ENCODE measurements at places on chromosomes 4 and X. TPM values are rescaled to one million over a fixed set of nuclear protein-coding genes. Genes with fewer than 3 reads are reported as not detected.

The GLRA3 gene
- total RNA-seq: not detected

The CABS1 gene
- total RNA-seq: not detected

DNA sequence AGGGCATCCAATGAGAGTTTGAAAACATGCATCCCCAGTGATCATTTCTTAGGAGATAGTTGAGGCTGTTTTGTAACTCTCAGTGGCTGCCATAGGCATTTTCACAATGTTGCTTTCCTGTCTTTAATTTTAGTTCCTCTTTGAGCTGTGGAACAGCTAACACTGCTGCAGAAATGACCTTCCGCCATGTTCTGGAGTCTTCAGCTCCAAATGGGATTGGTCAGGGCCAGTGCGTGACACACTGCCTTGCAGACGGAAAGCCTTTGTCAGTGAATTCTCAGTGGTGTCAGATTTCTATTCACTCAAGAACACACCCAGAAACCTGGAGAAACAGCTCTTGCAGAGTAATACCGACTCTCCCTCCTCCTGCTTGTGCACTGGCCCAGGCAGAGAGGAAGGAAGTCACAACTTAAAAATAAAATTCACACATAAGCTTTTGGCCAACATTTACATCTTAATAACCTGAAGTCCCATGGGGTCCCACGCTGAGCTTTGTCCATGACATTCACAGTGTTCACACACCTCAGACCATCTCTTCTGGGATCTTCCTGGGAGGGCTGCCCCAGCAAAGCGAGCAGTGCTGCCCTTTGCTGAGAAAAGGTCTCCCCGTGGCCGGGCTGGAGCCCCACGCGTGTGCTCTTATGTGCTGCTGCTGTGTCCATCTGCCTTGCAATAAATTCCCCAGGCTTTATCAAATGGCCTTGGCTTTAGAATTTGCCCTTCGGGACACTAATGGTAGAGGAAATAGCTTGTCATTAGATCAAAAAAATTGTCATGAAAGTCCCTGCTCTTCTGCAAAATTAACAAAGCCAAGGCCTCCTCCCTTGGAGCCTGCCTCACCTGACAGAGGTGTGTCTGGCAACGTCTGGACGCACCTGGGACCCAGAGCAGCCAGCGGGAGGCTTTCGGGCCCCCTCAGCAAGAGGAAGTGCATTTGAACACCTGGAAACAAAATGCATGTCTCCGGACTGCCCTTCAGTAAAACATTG is 126.8 kb downstream of the IRF2 start:
- H3K27ac ChIP-seq: peak overlapping the region; percentile 82
- H3K4me1 ChIP-seq: peaks cover 66% of the 10 kb centered on the region
- H3K27me3 ChIP-seq: no peaks in the 10 kb centered on the region
- H3K36me3 ChIP-seq: no peaks in the 10 kb centered on the region

DNA sequence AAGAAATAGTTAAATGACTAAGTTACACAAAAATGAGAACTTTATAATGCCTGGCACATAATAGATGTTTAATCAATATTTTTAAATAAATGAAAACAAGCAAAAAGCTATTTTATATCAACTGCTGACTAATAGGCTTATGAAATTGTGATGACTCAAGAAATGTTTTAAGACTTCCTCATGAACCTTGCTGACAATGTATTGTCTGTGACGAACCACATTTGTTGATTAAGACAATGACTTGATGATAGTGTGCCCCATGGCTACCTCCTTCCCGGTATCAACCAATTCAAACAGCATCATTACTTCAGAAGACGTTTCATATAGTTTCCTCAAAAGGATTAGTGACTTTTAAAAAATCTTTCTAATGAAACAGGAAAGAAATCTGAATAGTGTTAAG is 7.9 kb downstream of the CXCL6 start:
- no peaks in the 10 kb centered on the region for H3K27me3 ChIP-seq
- H3K36me3 ChIP-seq: no peaks in the 10 kb centered on the region
- no peak overlapping the region for H3K27ac ChIP-seq
- H3K4me3 ChIP-seq: no peak overlapping the region

Measured in body of pancreas (tissue), 4 donors.